HuH-7.5 (cell line): ENCODE measurements at places on chromosomes 16 and 17.

DNA sequence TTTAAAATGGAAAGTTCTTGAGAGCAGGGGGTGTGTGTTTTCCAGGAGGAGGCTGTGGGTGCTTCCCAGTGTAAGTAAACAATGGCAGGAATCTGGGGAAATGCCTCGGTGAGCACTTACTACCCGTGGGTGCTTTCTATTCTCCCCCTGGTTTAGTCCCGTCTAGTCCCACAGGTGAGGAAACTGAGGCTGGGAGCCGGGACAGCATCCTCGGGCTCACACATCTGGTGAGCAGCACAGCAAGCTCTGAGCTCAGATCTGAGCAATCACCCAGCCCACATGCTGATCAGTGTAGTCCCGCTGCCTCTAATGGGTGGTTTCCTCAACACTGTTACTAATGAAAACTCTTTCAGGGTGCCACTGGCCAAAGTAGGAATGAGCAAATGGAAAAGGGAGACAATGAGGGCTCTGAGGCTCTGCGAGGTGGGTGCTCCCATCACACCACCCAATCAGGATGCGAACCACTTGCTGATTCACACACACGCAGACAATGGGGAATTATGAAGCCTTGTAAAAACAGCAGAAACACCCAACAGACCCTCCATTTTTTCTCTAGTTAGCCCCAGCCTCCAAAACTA, 202.6 kb downstream of the PARN start:
- no peak for DNase-seq

GRCh38 chr16:29985271-29985811, 10.1 kb downstream of the HIRIP3 start:
- no peak for DNase-seq

DNA sequence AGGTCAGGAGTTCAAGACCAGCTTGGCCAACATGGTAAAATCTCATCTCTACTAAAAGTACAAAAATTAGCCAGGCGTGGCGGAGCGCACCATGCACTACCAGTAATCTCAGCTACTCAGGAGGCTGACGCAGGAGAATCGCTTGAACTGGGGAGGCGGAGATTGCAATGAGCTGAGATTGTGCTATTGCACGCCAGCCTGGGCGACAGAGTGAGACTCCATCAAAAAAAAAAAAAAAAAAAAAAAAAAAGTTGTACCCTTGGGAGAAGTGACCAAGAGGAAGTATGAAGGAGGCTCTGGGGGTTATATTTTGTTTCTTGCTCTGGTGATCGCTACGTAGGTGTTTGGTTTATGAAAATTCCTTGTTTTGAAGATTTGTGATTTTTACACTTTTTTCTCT, 66.3 kb downstream of the LITAF start:
- no peak for DNase-seq

DNA sequence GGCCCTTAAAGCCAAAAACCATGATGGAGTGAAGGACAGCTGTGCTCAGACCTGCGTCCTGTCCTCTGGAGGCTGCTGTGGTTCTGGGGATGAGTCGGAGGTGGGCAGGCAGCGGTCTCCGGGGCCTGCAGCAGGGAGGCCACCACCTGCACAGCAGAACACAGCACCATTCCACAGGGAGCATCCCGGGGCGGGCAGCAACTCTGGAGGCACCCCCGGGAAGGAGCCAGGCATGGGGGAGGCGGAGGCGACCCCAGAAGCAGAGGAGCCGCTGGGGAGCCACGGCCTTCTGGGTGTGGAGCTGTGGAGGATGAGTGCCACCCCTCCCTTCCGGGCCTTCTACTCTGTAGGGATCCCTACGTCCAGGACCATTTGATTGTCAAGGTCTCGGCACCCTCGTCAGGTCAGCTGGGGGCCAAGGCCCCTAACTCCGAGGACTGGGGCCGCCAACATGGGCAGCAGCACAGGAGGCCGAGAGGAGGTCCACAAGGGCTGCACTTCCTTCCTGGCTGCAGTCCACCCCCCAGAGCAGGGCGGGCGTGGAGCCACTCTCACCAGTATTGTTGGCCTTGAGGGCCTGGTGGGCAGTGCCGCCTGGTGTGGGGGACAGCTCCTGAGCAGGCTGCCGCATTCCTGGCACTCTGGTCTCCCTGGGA, 23.8 kb downstream of the CEP131 start:
- DNase-seq, result no peak

DNA sequence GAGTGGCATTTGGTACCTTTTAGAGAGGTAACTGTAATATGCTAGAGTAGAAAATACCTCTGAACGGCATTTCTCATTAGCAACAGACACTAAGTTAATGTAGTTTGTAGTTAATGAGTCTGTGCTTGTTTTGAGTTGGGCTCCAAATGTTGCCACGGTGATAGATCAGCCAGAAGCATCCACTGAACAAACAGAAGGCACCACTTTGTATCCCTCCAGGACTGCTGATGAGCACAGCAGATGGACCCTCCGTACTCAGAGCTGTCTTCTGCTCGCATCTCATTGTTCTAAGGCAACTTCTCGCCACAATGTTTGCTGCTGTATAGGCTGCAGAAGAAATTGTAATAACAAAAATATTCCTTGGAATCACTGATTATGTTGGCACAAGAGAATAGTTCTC, 56.1 kb downstream of the TNRC6C start:
- no peak for DNase-seq

DNA sequence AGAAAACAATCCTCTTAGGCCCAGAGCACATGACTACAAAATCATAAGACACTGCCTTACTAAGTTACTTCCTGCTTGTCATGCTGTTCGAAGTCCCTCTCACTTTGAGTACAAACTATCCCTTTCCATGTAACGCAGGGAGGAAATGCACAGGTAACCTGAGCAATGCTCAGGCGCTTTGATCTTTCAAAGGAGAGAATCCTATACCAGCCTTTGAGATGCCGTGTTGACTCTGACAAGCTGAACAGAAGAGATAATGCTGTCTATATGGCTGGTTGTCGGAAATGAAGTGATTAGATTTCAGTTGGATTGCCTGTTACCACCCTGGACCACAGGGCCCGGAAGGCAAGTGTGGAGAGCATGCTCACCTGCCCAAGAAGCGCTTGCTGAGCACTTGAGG, 75.9 kb downstream of the CDH11 start:
- DNase-seq, result no peak

DNA sequence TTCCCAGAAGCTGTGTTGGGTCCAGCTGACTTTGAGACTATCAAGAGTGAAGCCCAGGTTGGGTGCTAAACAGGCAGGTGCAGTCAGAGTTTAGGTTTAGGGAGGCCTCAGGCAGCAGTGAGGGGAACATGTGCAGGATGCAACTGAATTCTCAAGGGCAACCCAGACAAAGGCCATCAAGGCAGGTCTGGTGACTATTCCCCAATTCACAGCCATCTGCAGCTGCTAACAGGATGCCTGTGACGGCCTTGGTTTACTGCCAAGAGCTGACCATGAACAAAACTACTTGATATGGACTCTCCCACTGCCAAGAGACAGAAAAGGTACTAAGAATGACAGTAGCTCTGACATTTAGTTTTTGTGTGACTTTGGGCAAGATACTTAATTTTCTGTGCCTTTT, 45.2 kb upstream of the BCAR1 start:
- no peak for DNase-seq

- DNase-seq, result no peak
Observed at GRCh38 chr16:83899978-83900377, 1.1 kb downstream of the MLYCD start.

- DNase-seq, result no peak
Observed at GRCh38 chr17:36749493-36749892, 148.1 kb downstream of the MRM1 start.
